Vagina (tissue), 2 donors: ENCODE measurements at places on chromosomes 6 and 20.
A peak's percentile ranks its signal among the peaks of the same experiment; 100 is the strongest.

DNA sequence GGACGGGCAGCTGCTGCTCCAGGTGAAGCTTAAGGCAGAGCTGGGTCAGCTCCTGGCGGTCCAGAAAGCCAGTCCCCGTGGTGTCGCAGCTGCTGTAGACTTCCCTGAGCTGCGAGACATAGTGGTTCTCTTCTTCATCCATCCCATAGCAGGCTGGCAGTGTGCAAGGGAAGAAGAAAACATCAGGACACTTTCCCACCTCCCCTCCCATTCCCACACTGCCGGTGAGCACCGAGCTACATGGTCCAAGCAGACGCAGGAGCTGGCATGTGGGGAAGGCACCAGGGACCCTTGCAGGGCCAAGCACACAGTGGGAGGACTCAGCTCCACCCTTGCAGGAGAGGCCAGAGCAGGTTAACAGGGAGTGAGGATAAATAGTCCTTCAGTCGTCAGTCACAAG lies 58.9 kb downstream of the NINL start:
- peaks cover 5% of the 10 kb centered on the region for H3K4me1 ChIP-seq
- H3K36me3 ChIP-seq: no peaks in the 10 kb centered on the region

DNA sequence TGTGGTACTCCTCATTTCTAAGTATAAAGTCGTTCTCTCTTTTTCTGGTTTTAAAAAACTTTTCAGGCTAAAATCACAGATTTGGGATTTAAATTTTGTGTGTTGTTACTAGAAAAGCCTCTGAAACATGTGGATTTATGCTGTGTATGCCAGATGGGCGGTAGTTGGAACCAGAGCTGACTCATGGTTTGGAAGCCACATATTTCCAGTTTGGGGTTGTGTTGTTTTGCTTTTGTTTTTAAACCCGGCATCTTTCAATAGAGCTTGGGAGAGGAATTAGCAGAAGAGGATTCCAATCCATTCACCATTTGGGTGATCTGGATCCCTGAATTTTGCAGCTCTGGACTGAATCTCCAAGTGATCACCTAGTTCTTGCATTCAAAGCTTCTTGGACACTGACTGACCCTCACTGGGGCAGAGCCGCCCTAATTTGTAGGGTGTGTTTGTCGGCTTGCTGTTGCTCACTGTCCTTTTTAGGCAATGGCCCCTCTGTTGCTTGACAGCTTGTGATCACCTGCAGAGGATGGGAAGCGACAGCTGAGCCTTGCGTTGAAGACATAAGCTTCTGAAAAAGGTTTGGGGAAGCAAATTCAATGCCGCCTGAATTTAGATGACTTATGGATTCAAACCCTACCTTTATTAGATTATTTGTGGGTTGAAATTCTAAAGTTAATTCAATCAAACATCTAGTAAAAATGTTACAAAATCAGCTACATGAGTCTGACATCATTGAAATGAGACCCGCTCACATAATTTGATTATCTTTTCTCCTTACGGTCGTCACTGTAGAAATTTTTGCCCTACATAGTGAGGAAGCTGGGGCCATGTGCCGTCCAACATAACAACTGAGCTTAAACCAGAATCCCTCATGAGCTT lies 79.9 kb upstream of the CD83 start:
- H3K4me3 ChIP-seq: no peak overlapping the region
- no peaks in the 10 kb centered on the region for H3K27me3 ChIP-seq
- no peak overlapping the region for H3K27ac ChIP-seq
- DNase-seq: no peak

DNA sequence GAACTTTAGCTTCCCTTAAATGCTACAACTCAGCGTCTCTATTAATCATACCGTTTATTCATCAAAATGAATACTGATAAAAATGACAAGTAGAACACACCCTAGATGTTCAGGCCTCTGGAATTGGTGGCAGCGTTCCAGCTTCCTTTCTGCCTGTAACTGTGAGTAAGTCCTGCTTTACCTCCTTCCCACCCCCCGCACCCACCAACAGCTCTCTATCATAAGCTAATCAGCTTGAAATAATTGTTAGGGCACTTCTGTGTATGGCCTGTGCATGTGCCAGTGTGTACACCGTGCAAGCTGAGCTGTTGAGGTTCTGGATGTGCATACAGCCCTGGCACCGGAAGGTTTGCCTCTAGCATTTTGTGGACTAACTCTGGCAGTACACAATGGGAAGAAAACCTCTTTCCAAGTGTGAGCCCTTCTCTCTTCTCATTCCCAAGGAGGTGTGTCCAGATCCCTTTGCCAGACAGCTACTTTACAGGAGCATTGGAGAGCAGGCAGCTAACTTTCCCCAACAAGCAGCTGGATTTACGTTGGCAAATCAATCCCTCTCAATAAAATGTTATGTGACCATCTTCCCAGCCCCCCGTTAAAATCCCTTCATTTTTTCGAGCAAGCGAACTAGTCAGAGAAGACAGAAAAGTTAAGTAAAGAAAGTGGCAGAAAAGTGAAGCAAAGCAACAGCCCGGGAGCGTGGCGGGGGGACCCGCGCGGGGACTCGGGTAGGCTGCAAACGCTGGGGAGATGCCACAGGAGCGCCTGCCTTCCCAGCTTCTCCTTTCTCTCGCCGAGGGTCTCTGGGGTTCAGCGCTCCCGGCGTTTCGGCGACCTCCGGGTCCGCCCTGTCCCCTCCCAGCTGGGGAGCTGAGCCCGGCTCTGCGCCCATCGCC lies 803 bp upstream of the ADGRG6 start:
- peak overlapping the region; percentile 73 for H3K27ac ChIP-seq
- H3K27me3 ChIP-seq: no peaks in the 10 kb centered on the region
- DNase-seq: no peak

- H3K27me3 ChIP-seq: no peaks in the 10 kb centered on the region
- no peaks in the 10 kb centered on the region for H3K36me3 ChIP-seq
- DNase-seq: peak; percentile 70
- no peak overlapping the region for H3K4me3 ChIP-seq
- H3K4me1 ChIP-seq: no peaks in the 10 kb centered on the region
- H3K27ac ChIP-seq: no peak overlapping the region
Measured at GRCh38 chr6:1587546-1587945, 22.2 kb upstream of the FOXC1 start.

GRCh38 chr20:57243480-57244220 lies 22.8 kb downstream of the BMP7 start:
- no peak overlapping the region for H3K27ac ChIP-seq
- no peak for DNase-seq
- H3K4me3 ChIP-seq: no peak overlapping the region
- H3K27me3 ChIP-seq: no peaks in the 10 kb centered on the region
- H3K36me3 ChIP-seq: no peaks in the 10 kb centered on the region

DNA sequence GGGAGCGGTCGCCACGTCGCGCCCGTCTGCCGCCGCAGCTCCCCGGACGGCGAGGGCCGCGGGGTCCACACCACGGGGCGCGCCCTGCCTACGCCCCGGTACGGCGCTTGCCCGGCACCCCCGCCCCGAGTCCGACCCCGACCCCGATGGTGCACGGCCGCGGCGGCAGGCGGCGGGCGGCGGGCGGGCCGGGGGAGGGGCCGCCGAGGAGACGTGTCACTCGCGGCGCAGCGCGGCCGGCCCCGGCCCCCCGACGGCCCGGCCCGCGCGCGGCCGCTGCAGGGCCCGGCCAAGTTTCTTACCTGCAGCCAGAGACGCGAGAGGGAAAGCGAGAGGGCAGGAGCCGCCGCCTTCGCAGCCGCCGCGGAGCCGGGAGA lies 328 bp downstream of the RRBP1 start:
- peaks cover 8% of the 10 kb centered on the region for H3K36me3 ChIP-seq
- H3K4me3 ChIP-seq: peak overlapping the region; percentile 96
- H3K27ac ChIP-seq: peak overlapping the region; percentile 95
- DNase-seq: no peak
- no peaks in the 10 kb centered on the region for H3K27me3 ChIP-seq
- H3K4me1 ChIP-seq: peaks cover 37% of the 10 kb centered on the region

DNA sequence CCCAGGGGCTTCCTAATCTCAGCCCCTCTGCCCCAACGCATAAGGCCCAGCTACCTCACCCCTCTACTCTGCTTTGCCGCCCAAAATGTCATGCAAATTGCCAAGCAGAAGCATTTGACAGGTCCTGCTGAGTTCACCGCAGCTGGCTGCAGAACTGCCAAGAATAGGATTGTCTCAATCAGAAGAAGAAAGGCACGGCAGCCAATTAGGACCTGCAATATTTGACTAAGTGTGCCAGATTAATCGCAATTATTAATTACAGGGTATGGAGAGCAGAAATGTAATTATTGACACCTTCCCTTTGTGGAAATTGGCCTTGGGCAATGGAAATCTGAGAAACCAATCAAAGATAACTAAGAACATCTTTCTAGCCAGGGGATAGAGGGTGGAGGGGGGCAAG lies 318.6 kb downstream of the LRFN2 start:
- H3K27ac ChIP-seq: no peak overlapping the region
- DNase-seq: no peak
- no peaks in the 10 kb centered on the region for H3K36me3 ChIP-seq
- H3K4me1 ChIP-seq: no peaks in the 10 kb centered on the region

DNA sequence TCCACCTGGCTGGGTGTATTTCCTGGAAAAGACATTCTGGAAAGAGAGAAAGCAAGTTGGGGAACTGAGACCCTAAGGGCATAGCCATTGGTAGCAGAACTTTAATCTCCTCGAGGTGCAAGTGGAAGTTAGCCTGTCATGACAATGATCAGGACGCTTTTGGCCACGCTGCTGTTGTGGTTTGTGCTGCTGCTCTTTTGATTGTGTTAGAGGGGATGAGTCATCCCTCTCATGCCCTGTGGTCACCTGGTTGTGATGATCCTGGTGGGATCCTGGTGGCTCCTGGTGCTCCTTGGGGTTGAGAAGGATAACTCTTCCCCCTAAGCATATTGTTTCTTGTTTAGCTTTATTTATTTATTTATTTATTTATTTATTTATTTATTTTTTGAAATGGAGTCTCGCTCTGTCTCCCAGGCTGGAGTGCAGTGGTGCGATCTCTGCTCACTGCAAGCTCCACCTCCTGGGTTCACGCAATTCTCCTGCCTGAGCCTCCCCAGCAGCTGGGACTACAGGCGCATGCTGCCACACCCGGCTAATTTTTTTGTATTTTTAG lies 350.3 kb downstream of the KIF16B start:
- no peaks in the 10 kb centered on the region for H3K4me1 ChIP-seq
- no peaks in the 10 kb centered on the region for H3K36me3 ChIP-seq
- H3K4me3 ChIP-seq: no peak overlapping the region
- H3K27ac ChIP-seq: no peak overlapping the region
- no peak for DNase-seq
- no peaks in the 10 kb centered on the region for H3K27me3 ChIP-seq

DNA sequence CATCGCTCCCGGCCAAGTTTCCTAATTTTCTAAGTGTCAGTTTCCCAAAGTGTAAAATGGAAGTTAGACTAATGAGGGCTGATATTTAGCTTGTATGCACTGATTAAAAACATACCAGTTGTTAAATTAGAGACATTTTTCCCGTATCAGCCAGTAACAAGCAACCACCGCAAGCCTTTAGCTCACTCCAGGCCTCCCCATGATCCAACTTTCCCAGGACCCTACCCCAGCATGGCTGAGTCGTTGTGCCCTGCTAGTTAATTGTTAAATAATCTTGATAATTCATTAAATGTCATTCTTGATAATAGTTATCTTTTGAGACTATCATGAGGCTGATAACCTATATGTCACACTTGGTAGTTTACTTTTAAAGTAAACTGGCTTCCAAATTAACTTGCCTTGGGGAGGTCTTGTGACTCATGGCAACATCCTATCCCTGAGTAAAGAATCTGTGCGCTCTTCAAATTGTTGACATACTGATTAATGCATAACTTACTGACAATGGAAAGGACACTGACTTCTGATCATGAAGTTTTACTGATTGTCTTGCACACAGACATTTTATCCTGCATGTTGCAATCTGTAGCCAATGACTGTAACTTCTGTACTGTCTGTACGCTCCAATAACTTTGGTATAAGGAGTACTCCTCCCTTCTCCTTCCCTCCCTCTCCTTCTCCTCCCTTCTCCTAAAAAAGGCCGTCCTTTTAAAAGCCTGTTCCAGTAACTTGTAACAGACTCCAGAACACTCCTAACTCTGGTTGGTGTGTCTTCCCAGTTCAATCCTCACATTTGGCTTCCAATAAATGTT lies 6.3 kb upstream of the GTF3C6 start:
- no peaks in the 10 kb centered on the region for H3K4me1 ChIP-seq
- H3K36me3 ChIP-seq: no peaks in the 10 kb centered on the region
- H3K27me3 ChIP-seq: no peaks in the 10 kb centered on the region
- H3K27ac ChIP-seq: no peak overlapping the region
- H3K4me3 ChIP-seq: no peak overlapping the region

GRCh38 chr6:107228754-107229153 lies 113.4 kb upstream of the BEND3 start:
- no peaks in the 10 kb centered on the region for H3K4me1 ChIP-seq
- no peak overlapping the region for H3K27ac ChIP-seq
- no peaks in the 10 kb centered on the region for H3K27me3 ChIP-seq
- no peak overlapping the region for H3K4me3 ChIP-seq
- H3K36me3 ChIP-seq: no peaks in the 10 kb centered on the region
- no peak for DNase-seq

DNA sequence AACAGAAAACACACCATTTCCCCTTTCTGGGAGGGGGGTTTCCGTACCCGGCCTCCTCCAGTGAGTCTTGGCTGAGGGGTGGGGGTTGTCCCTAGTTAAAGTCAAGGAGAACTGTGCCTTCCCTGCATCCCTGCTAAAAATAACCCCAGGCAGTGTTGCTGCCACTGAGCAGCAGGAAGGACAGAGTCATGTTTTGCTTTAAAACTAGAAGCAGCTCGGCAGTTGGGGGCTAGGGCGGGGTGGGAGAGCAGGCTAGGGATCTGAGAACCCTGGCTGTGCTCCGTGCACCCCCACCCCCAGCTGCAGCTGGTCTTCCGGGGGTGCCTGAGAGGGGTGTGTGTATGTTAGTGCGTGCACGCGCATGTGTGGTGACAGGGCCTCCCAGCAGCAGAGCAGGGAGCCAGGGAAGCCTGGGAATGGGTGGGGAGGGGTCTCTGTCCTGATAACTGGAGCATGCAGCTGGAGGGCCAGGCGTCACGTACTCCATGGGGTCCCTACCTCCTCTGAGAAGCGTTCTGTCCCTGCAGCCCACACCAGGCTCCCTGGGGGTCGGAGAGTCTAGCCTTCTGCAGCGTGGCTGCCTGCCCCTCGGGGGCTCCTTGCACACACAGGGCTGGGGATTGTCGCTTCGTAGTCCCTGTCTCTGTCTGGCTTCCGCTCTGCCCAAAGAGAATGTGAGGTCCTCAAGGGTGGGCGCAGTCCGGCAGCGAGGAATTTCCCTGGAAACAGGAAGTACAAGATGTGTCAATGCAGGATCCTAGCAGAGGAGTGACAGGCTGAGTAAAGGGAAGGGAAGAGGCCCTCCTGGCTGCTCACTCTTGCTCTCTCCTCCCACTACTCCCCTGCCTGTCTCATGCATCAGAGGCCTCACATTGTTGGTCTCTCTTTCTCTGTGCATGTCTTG lies 16.8 kb upstream of the ARMC12 start:
- no peaks in the 10 kb centered on the region for H3K36me3 ChIP-seq
- H3K27me3 ChIP-seq: no peaks in the 10 kb centered on the region
- H3K4me1 ChIP-seq: peaks cover 58% of the 10 kb centered on the region
- no peak for DNase-seq
- peak overlapping the region; percentile 74 for H3K27ac ChIP-seq

GRCh38 chr6:10278746-10279145 lies 136.1 kb downstream of the TFAP2A start:
- DNase-seq: no peak
- no peak overlapping the region for H3K27ac ChIP-seq
- no peak overlapping the region for H3K4me3 ChIP-seq
- H3K27me3 ChIP-seq: no peaks in the 10 kb centered on the region
- no peaks in the 10 kb centered on the region for H3K4me1 ChIP-seq
